ENCODE measurements at places on chromosomes 3 and 15.

GRCh38 chr15:37131621-37132020 lies 31.3 kb upstream of the MEIS2 start:
- no peak for DNase-seq

DNA sequence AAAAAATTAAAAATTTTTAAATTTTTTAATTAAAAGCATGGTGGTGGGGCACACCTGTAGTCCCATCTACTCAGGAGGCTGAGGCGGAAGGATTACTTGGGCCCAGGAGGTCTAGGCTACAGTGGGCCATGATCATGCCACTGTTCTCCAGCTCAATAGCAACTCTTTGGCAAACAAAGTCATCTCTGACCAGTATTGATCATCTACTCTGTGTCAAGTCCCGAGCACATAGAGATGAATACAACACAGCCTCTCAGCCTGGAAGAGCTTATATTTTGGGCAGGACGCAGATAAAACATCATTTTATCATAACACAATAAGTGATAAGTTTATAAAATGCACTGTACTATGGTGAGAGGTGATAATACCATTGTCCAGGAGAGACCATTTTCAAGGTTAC lies 281.6 kb upstream of the GADL1 start:
- DNase-seq = no peak

DNA sequence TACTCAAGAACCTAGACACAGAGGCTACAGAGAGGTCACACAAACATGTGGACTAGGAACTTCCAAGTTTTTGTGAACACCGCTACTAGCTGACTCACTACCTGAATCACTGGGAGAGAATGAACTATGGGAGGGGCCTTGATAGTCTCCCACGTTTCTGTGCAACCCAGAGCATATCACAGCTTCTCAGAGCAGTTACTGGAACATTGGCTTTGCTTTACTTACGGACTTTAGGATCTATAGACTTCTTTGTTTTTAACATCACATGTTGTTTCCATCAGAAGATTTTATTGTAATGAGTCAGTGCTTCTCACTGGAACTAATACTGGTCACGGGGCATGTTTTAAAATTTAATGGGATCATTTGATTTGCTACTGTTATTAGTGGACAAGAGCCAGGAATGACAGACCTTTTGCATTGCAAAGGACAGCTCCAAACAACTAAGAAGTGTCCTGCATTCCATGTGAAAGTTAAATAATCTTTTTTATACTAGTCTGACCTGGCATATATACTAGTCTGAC lies 35.6 kb downstream of the RTP4 start:
- DNase-seq = no peak

GRCh38 chr3:58528629-58529028 lies 8.4 kb downstream of the ACOX2 start:
- no peak for DNase-seq

DNA sequence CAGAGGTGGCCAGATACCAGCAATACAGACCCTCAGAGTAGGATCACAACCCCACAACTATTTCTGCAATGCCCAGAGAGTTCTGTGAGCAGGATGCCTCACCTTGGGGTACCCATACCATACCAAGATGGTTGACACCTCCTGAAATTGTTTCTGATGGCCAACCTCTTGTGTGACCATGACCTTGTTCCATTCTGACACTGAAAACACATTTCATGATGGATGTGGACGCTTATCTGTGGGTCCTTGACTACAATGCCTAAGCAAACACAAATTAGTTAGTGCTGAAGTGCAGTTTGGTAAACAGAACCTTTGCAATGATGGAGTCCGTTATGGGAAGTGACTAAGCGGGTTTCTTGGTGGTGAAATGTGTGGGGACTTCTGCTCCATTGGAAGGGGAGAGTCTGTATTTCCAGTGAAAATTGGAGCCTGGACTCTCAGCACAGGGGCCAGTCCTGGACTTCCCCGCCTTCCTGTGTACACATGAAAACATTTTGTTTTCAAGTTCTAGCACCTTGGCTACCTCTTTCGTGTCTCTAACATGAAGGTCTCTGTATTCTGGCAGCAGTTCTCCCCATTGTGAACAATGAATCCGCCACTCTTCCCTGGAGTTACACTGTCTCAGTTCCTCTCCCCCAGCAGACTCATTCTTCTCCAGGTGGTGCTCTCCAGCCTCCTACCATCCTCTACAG lies 106.2 kb downstream of the XXYLT1 start:
- no peak for DNase-seq

DNA sequence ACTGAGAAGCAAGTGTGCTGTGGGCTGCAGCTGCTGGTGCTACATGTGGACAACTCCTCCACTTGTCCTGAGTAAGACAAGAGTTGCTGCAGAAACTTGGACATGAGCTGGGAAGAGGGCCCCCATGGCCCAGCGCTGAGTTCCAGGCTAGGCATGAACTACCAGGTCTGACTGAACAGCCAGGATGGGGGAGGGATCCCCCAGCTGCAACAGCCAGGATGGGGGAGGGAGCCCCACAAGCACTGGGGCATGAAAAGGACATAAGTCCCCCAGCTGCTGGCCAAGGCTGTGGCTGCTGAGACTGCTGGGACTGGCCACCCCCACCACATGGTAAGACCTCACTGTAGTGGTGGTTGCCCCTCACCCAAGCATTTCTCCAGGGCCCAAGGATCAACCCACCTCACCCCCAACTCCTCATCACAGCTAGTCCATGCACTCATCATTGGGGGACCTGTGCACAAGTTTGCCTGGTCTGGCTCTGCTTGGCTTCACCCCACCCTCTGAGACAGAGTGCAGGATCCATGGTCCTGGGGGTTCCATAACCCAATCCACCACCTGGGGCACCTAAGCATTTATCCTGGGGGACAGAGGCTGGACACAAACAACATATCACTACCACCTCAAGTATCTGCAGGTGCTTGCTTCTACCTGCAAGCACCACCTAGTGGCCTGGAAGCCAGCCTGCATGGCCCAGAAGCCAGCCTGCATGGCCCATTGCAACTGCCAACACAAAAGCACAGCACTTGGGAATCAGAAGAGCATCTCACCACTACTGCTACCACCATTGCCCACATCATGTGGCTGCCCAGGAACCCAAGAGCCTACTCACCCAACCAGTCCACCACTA lies 84.5 kb upstream of the STT3B start:
- no peak for DNase-seq

DNA sequence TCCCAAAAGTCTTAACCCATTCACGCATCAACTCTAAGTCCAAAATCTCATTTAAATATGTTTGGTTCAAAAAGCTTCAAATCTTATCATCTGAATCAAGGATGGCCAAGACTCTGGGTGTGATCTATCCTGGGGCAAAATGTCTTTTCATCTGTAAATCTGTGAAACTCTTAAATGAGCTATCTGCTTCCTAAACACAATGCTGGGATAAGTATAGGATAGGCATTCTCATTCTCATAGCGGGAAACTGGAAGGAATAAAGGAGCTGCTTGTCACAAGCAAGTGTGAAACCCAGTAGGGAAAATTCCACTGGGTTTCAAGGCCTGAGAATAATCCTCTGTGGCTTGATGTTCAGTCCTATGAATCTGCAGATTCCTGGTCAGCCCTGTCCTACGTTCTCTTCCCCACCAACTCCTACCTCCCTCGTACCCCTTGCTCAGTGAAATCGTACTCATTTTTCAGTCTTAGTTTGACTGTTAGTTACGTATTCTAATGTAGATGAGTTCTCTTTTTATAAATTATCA lies 156.7 kb downstream of the EPHA3 start:
- no peak for DNase-seq

GRCh38 chr3:43014956-43015355 lies 35.8 kb downstream of the GASK1A start:
- no peak for DNase-seq

- DNase-seq = no peak
These were observed 2.1 kb downstream of the SEMA7A start for GRCh38 chr15:74431645-74432044.

GRCh38 chr15:93359060-93359408 lies 270.0 kb upstream of the RGMA start:
- no peak for DNase-seq

DNA sequence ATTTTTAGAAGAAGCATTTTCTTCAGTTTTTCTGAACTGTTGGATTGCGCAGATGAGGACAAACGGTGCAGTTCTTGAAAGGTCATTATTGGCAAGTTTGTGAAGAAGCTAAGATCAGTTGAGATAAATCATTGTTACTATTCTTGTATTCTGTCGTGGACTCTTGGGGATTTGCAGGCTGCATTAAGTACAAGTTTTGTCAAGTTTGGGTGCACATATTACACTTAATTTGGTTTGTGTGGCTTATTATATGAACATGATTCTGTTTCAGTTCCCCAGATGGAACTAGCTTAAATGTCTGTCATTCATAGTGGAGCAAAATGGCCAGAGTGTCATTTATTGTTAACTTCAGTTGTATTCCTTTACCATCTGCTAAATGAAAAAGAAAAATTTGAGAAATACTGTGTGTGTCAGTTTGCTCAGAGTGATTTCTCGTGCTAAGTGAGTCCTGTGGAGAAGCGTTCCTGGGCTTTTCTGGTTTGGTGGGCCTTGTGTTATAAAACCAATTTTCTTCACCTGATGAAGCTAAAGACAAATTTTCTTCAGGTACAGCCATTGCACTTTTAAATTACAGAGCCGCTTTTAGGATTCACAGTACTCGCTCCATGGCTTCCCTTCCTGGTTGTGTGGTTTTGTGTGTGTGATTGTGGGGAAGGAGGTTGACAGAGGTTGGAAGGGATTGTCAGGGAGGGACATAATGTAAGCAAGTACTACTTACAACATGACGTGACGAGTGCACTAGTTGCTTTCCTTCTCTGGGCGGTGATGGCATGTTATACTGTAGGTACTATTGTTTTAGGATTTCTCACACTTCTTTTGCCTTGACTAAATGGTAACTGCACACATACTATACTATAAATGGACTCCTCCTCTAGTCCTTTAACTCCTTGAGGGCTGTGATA lies 1.7 kb downstream of the AKAP13 start:
- no peak for DNase-seq

- no peak for DNase-seq
These were observed 28.4 kb upstream of the SHC4 start for GRCh38 chr15:48992096-48992495.

DNA sequence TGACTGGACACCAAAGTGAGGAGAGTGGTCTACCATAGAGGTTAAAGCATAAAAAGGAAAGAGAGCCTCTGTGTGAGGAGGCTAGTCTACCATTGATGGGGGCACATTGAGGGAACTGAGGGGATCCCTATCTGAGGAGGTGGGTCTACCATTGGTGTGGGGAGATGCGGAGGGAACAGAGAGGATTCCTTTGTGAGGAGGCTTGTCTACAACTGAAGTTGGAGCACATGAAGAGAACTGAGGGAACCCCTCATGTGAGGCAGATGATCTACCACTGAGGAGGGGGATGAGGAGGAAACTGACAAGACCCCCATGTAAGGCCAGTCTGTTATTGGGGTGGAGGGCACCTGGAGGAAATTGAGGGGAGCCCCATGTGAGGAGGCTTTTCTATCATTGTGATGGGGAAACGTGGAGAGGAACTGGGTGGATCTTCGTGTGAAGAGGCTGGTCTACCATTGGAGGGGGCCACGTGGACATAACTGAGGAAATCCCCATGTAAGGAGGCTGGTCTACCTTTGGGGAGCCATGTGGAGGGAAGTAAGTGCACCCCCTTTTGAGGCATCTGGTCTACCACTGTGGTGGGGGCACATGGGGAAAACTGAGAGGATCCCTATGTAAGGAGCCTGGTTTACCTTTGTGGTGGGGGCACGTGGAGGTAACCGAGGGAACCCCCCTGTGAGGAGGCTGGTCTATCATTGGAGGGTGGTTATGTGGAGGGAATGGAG lies 160.1 kb downstream of the FBLN2 start:
- DNase-seq = peak; percentile 3

- DNase-seq = no peak
These were observed 297.5 kb upstream of the LYSMD4 start for GRCh38 chr15:100030586-100031229.

DNA sequence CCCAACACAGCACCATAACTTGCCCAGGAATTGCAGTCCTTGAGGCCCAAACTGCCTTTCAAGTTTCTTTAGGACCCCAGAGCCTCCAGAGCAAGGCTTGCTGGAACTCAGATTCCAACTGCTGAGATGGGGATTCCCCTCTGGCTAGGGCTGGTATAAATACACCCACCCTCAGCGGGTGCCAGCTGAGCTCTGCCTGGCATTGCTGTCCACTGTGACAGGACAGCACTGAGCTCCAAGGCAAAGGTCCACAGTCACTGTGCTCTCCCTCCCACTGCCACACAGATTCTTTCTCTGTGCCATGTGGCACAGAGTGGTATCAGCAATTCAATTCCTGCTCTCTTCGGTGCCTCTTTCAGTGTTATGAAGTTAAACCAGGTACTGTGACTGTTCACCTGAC lies 304.2 kb upstream of the LMCD1 start:
- no peak for DNase-seq

DNA sequence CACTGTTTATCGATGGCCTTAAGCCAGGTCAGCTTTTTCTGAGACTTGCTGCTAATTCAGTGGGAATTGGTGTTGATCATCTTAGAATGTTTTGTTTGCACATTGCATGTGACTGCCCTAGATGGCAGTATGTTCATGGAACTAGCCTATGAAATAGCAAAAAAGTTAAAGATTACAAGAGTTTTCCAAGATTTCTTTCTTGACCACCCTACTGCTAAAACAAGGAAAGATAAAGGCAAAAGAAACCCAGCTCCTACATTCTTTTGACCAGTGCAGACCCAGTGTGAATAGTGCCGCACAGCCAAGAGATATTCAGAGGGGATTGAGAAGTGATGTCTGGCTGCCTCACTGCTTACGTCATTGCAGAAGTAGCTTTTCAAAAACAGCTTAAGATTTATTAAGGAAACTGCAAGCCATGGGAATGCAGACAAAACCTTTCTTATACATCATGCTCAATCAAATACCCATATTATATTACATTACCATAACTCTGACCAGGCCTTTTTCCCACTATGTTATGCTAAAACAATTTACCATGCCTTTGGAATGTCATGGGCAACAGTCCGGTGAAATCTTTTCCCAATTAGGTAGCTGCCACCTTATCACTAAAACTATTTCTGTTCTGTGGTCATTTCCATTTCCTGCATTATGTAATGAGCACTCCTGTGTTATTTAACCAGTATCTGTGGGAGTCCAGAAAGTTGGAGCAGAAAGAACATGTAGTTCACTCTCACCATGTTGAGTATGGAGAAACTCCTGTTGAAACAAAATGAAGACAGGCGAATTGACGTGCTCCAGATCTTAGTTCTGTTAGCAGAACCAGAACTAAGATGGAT lies 6.0 kb downstream of the PHLDB2 start:
- DNase-seq = no peak

DNA sequence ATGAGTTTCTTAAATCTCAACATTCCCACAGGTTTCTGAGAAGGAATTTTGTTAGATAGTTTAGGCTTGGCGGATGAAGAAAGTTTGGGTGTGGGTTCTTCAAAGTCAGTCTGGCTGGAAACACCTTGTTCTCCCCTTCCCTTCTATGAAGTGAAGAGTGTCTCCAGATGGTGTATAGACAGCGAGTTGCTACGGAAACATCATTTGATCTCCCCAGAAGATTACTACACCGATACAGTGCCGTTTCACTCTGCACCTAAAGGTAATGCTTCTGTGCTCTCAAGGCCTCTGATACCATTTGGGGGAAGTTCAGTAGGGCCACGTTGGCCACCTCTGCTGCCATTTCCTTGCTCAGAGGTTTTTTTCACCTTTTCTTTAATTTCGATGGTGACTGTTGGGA lies 20.6 kb downstream of the DLEC1 start:
- DNase-seq = no peak

- no peak for DNase-seq
These were observed 15.3 kb upstream of the BHLHE40 start for GRCh38 chr3:4963669-4964570.

GRCh38 chr15:90097475-90097874 lies 4.8 kb downstream of the IDH2 start:
- DNase-seq = no peak

Measured in mesothelial cell of epicardium (in vitro differentiated cells).